ENCODE measurements at places on chromosomes 7 and 10. TPM values are rescaled to one million over a fixed set of nuclear protein-coding genes. Genes with fewer than 3 reads are reported as not detected.

DNA sequence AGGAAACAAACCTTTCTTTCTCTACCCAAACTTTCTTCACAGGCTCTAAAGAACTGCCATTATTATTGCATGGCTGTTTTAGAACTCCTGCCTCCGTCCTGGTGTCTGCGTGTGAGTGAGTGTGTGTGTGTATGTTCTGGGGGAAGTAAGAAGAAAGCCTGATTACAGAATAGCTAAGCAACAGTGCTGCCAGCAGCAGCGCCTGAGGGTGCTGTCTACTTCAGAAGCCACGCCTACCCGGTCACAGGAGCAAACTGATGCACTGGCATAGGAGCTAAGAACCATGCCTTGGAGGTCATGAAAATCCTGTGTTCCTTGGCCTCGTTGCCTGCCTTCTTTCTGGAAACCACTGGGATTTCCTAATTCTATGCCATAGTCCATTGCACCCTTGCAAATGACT lies 25.2 kb downstream of the LIPK start:
- no peaks in the 10 kb centered on the region for H3K36me3 ChIP-seq
- no peaks in the 10 kb centered on the region for H3K27me3 ChIP-seq
- no peaks in the 10 kb centered on the region for H3K4me1 ChIP-seq
- H3K4me3 ChIP-seq = no peak overlapping the region
- DNase-seq = no peak

GRCh38 chr7:112125250-112125649 lies 80.9 kb downstream of the DOCK4 start:
- H3K27me3 ChIP-seq = no peaks in the 10 kb centered on the region
- no peaks in the 10 kb centered on the region for H3K4me1 ChIP-seq
- H3K4me3 ChIP-seq = no peak overlapping the region
- H3K36me3 ChIP-seq = no peaks in the 10 kb centered on the region
- no peak for DNase-seq
- no peak overlapping the region for H3K27ac ChIP-seq

The VWDE gene
- 0.55 TPM for total RNA-seq

The EVX1 gene
- total RNA-seq = not detected

The PCLO gene
- not detected for total RNA-seq

All from CD8-positive, alpha-beta memory T cell (primary cell).